ENCODE measurements at places on chromosomes 2 and 18.

- no peak for DNase-seq
Measured at GRCh38 chr18:46642561-46642960, 14.5 kb downstream of the LOXHD1 start.

GRCh38 chr2:233764761-233765160 is 4.7 kb downstream of the UGT1A1 start:
- no peak for DNase-seq

DNA sequence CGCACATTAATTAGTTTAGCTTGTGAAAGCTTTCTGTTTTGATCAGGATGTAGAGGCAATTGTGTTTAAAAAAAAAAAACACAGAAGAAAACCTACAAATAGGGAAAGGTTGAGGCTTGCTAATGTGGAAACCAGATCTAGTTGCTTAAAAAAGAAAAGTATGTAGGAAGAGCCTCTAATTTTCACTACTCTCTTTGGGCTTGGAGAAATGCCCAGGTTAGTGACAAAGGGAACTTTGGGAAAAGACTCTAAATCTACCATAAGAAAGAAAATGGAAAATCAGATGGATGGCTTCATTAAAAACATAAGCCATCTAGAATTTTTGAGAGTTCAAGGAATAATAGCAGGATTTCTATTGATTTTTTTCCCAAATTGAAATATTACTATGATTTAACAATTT is 47.3 kb upstream of the SLC38A11 start:
- no peak for DNase-seq

- no peak for DNase-seq
Measured at GRCh38 chr2:107633580-107634147, 193.0 kb upstream of the RGPD4 start.

DNA sequence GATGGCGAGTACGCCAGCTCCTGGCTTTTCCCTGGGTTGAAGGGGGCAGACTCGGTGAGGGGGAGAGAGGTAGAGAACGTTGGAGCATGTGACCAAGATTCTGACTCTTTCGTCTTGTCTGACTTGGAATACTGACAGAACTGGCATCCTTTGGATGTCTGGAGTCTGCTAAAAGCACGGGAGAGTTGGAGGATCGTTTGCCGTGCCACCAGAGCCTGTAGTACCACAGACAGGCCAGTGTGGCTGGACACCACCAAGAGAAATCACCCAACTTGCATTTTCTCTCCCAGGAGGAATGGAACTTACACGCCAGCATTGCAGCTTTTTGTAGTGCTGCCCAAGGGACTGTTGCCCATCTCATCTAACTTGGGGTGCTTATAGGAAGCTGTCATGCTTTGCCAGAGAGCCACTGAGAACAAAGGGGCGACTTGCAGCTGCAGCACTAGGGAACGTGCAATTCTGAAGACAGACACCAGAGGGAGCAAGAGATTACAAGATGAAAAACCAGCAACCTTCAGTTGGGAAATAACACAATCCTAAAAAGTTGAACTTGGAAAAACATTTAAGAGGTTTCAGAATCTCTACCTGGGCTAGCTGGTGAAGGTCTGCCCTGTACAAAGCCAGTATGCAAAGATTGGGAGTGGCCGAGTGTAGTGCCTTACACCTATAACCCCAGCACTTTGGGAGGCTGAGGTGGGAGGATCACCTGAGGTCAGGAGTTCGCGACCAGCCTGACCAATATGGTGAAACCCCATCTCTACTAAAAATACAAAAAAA is 24.1 kb downstream of the PSMG2 start:
- no peak for DNase-seq

DNA sequence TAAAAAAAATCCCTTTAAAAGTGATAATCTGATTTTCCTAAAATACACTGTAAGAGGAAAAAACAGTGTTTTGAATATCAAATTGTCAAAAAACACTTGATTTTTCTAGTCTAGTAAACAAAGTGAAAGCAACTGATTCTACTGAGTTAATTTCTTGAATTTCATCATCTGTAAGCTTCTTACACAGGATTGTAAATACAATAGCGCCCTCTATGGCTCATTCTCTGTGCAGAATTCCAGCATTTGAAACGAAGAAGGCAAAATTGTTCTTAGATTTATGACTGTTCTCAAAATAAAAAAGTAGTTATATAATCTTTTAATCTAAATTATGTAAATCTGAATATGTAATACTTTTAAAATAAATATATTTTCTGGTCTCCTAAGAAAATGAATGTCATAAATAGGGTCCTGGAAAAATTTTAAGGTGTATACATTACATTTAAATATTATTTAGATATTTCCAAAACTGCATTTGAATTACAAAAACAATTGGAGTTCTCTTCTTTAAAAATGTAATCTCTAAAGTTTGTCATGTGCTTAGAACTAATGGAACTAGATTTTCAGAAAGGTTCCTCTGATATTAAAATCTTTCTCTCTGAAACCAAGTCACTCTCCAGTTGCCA is 176.9 kb upstream of the MC4R start:
- DNase-seq: no peak

GRCh38 chr2:70975237-70975636 is 3.2 kb upstream of the ANKRD53 start:
- no peak for DNase-seq

- DNase-seq: no peak
Measured at GRCh38 chr2:134039912-134040581, 213.8 kb upstream of the MGAT5 start.

DNA sequence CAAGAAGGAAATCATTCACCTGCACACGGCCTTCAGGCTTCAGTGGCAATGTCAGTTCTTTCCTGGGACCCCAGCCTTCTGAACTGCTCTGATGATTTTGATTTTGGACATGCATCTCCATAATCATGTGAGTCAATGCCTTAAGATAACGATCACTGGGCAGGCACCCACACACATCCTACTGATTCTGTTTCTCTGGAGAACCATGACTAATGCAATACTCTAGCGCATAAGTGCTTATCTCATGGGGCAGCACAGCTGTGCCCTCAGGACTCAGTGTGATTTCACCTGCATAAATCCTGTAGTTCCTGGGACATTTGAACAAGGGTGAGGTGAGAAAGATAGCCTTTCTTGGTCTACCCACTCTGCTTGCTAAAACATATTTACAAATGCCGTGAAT is 144.6 kb downstream of the AKAIN1 start:
- no peak for DNase-seq

Data from activated effector memory CD4-positive, alpha-beta T cell treated with Interleukin-2 at 50 U/mL for 16 hours (primary cell).